Vagina (tissue), 2 donors: ENCODE measurements at places on chromosomes 6 and 20. TPM values are rescaled to one million over a fixed set of nuclear protein-coding genes. Genes with fewer than 3 reads are reported as not detected.

Gene PAQR8
- 8.8 TPM for total RNA-seq

Gene TREM1
- total RNA-seq: 0.98 TPM

Gene CCHCR1
- 21.9 TPM for total RNA-seq

Gene SPAG4
- total RNA-seq: 6.9 TPM

Gene CDH4
- 0.25 TPM for total RNA-seq

Gene KIF25
- not detected for total RNA-seq

Gene VSTM2L
- not detected for total RNA-seq

Gene BMP7
- total RNA-seq: 17.2 TPM

Gene SRMS
- not detected for total RNA-seq
